Stimulated activated CD4-positive, alpha-beta T cell treated with anti-CD3 and anti-CD28 coated beads, Interleukin-1b, Interleukin-23, amount 100 ng/mL, for 24 hours (primary cell): ENCODE measurements at places on chromosomes 3 and 15.

- no peak for DNase-seq
These were observed 5.6 kb downstream of the TERC start for GRCh38 chr3:169759256-169759655.

DNA sequence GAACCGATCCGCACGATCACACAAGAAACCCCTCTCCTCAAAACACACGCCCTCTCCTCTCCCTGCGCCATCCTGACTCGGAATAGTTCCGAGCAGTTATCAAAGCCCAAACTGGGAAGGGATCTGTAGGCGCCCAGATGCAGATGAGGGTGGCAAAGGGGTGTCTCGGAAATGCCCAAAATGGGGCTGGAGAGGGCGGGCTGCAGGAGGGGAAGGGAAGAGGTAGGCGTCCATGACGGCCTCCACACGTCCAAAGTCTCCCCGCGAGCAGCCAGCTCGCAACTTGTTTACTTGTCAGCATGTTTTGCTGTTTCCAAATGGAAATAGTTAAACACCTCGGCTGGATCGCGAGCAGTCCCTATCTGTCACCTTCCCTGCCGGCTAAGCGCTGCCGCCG lies 1.5 kb downstream of the NTRK3 start:
- no peak for DNase-seq

DNA sequence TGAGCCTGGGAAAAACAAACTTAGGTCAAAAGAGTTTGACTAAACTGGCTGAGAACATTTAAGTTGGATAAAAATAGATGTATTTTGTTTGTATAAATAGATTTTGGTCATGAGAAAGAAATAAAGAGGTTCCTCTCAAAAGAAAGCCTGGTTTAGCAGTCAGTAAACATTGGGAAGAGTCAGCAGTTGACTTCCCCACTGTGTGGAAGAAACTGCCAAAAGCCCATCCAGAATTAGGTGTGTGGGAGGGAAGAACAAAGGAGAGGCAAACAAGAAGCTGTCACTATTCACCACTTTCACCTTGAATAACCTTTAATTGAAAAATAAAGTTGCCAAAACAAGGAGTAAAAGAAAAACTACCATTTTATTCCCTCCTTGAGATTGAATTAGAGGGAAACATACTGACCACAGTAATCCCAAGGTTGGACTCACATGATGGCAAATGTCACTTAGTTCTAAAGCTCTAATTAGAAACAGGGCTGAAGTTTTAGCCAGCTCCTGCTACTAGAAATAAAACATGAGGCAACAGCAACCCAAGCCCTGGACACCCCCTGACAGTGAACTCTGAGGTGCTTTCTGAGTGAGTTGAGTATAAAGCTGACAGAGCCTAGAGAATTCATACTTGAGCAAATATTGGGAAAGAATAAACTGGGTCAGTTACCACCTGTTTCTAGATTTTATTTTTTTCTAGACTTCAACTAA lies 139.3 kb downstream of the SERPINI1 start:
- DNase-seq: no peak

DNA sequence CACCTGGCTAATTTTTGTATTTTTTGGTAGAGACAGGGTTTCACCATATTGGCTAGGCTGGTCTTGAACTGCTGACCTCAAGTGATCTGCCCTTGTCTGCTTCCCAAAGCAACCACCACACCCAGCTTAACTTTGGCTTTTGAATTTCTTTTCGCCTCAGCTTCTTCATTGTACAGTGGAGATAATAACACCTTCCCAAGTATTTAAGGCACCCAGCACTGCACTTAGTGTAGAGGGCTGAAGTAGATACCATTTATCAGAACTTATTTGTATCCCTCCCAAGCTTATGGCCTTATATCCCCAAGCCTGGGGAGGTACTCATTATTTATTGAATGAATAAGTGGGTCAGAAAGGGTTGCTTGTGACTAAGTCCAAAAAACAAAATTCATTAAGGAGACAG lies 2.3 kb downstream of the SQOR start:
- no peak for DNase-seq

DNA sequence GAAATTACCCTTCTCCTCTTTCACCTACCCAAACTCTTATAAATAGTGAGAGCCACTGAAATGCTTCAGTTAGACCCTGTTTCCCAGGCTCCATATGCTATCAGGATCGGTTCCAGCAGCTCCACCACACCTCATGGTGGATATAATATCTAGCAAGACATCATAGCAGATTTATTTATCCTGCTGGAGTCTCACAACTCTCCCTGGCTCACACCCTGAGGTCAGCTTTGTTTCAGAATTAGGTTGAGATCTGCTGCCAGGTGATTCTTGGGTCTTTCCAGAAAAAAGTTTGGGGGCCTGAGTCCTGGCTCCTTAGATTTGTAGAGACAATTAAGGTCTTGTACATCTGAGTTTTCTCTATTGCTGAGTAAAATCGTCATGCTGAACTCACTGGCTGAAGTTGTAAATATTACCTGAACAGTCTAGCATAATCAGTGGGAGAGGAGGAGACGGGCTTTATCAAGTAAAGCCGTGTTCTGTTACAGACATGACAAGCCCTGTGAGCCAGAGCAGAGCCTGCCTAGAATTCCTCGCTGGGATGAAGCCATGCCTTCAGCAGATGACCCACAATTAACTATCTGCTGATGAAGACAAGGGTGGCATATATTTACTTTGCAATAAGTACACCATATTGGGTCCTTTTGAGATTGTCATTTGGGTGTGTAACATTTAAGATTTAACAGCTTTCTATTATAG lies 131.6 kb downstream of the STAC start:
- no peak for DNase-seq

- no peak for DNase-seq
These were observed 12.2 kb downstream of the ZXDC start for GRCh38 chr3:126463521-126463920.

GRCh38 chr3:61679026-61679425 lies 117.7 kb downstream of the PTPRG start:
- no peak for DNase-seq

DNA sequence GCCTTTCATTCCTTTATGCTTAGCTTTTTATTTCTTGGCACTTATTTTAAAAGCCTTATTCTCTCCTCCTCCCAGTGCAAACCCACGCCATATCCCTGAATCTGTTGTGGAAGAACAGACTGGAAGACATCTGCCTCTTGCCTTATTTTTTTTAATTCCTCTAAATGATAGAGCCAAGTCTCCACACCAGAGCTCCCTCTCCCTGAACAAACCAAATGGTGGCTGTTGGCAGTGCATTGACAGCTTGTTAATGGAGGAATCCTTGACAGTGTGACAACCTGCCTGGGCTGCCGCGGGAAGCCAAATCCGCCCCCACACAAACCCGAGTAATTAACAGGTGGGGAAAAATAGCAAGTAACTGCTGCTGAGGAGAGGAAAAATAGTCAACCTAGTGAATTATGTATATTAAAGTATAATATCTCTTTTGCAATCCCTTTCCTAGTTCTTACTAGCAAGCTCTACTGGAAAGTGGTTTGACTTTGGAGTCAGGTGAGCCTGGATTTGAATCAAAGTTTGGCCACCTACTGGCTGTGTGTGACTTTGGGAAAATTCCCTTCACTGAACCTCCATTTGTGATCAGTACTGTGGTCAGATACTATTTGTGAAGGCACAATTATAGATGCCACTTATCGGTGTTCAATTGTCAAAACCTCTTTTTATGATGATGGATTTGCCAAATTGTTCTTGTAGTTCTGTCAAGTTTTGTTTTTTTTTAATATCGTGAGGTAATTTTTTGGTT lies 589.6 kb downstream of the PDCD6IP start:
- DNase-seq: no peak
